ENCODE measurements at places on chromosomes 16 and 17. TPM values are rescaled to one million over a fixed set of nuclear protein-coding genes. Genes with fewer than 3 reads are reported as not detected.

Gene SLC13A2
- not detected for polyA plus RNA-seq

Gene ACSM2A
- not detected for polyA plus RNA-seq

Gene NAGLU
- polyA plus RNA-seq = 27.3 TPM

Gene KRT33A
- not detected for polyA plus RNA-seq

Gene SRCIN1
- polyA plus RNA-seq = 0.98 TPM

Gene SLC5A11
- 0.28 TPM for polyA plus RNA-seq

GRCh38 chr16:20853143-20853542, 46.8 kb downstream of the REXO5 start:
- H3K27ac ChIP-seq = no peak overlapping the region
- no peak overlapping the region for H3K4me3 ChIP-seq
- peaks cover 7% of the 10 kb centered on the region for H3K36me3 ChIP-seq
- no peak for DNase-seq

- no peaks in the 10 kb centered on the region for H3K36me3 ChIP-seq
- no peaks in the 10 kb centered on the region for H3K27me3 ChIP-seq
- H3K27ac ChIP-seq = no peak overlapping the region
- no peak for DNase-seq
These were observed 12.2 kb upstream of the SP2 start for GRCh38 chr17:47883589-47884426.

DNA sequence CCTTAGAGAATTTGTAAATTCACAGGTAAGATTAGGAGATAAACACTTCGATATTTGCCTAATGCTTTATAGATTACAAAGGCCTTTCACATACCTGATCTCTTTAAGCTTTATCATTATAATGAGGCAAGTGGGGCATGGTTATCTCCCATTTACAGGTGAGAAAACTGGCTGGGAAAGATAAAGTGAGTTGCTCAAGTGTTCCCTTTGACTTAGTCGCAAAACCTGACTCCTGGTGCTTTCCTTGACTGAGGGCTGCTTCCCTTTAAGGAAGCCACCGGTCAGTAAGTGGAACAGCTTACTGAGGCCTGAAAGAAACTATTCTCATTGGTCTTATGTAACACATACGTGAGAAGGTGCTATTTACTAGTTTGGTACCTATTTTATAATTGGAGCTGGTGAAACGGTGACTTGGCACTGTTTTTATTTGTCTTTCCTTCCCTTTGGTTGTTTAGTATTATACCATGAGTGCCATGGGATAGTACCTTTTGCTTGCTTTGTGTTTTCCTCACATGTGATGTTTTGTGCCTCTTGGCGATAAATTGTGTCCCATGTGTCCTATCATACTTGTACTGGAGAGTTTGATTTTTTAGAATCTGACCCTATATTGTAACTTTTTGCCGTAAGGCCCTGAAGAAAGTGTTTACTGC, 57.2 kb downstream of the NUP88 start:
- no peaks in the 10 kb centered on the region for H3K4me1 ChIP-seq
- H3K36me3 ChIP-seq = peaks cover 55% of the 10 kb centered on the region
- H3K4me3 ChIP-seq = no peak overlapping the region
- H3K27ac ChIP-seq = no peak overlapping the region
- no peaks in the 10 kb centered on the region for H3K27me3 ChIP-seq
